Posterior vena cava (tissue), 2 donors: ENCODE measurements at places on chromosomes 2 and 18. TPM values are rescaled to one million over a fixed set of nuclear protein-coding genes. Genes with fewer than 3 reads are reported as not detected.

Gene HOXD13
- not detected for total RNA-seq

DNA sequence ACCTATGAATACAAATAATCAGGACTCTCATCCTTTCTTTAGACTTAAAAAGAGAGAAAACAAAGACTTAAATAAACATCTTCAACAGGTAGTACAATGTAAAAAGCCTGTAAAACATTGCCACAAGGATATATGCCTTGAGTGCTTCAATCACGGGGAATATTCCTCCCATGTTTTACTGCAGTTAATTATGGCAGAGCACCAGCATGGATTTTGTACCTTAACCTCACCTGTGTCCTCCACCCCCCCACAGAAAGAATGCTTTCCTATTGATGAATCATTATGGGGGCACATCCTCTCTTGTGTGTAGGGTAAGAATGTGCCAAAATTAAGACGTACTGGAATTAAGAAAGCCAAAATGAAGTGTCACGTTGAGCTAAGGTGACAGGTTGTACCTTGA is 189.9 kb upstream of the FOSL2 start:
- DNase-seq, result no peak

Gene PPM1G
- 38.8 TPM for total RNA-seq

GRCh38 chr18:69874058-69874457 is 73.6 kb downstream of the CD226 start:
- no peak for DNase-seq

- DNase-seq, result no peak
Measured at GRCh38 chr18:33194793-33195192, 245.7 kb downstream of the CCDC178 start.
